ENCODE measurements at places on chromosomes 1 and 21.

GRCh38 chr1:77888781-77889642 is 588 bp downstream of the NEXN start:
- peak; percentile 4 for DNase-seq

GRCh38 chr1:191729742-191730141 is 428.5 kb upstream of the RGS18 start:
- DNase-seq, result no peak

GRCh38 chr1:229557913-229558414 is 543 bp downstream of the ABCB10 start:
- peak; percentile 35 for DNase-seq

DNA sequence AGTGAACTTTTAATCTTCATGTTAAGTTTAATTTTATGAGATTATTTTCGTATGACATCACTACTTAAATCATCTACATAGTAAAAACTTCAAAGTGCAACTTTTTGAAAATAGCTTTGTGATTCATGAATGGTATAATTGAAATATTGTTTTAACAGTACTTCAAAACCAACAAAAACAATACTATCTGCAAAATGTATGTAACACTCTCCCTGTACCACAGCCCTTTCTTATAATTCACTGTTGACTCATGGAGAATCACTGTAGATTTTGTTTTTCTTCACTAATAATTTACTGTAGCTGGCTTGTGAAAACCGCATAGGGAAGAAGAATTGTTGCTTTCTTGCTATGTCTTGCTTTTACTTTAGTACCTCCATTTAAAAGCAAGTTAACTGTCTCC is 301.4 kb upstream of the ADAMTS5 start:
- no peak for DNase-seq

- no peak for DNase-seq
Measured at GRCh38 chr1:9230869-9231533, 3.6 kb upstream of the H6PD start.

DNA sequence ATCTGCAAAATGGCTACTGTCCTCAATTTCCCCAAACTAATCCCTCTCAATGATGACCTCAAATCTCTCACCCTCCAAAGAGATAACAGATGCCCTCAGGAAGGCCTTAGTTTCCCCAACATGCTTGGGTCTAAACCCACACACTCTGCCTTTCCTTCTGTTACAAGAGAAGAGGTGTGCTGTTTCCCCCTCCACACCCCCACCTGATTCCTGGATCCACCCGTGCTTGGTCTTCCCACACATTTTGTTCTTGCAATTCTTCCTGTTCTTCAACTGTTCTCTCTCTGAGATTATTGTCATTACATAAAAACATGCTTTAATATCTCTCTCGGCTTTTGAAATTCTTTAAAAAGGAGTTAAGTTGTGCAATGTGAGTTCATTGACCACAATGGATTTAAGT is 5.7 kb upstream of the CBR3 start:
- no peak for DNase-seq

DNA sequence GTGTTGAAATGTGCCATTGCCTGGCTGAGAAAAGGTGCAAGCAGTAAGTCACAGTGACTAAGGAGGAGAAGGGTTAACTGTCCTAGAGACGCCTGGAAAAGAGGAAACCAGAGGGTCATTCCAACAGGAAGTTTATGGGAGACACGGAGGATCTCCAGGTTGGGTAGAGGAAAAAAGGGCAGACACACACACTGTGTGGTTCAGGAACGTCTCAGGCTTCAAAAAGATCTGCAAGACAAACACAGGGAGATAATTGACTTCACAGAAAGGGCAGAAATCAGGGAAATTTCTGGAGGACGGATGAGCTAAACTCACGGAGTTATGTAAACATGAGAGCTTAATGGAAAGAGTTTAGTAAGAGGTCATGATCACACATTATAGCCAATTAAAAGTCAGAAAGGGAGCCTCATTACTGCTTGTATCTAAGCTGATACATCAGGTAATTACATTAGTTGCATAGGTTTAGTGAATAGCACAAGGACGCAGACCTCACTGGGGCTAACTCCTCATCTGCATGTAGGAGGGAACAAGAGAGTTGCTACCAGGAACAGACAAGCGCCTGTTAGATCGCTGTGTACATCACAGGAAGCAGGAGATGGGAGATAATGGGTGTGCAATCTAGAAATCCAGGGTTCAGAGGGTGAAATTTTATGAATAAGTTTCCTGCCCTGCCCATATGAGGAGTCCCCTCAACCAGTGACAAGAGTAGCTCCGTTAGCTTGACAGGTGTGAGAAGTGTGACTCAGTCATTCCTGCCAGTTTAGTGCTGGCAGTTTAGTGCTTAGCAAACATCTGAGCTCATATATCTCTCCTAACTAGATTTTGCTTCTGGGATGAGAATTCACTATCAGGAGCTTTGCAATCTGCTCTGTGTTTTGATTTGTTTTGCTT is 96.6 kb upstream of the TNR start:
- peak; percentile 66 for DNase-seq

DNA sequence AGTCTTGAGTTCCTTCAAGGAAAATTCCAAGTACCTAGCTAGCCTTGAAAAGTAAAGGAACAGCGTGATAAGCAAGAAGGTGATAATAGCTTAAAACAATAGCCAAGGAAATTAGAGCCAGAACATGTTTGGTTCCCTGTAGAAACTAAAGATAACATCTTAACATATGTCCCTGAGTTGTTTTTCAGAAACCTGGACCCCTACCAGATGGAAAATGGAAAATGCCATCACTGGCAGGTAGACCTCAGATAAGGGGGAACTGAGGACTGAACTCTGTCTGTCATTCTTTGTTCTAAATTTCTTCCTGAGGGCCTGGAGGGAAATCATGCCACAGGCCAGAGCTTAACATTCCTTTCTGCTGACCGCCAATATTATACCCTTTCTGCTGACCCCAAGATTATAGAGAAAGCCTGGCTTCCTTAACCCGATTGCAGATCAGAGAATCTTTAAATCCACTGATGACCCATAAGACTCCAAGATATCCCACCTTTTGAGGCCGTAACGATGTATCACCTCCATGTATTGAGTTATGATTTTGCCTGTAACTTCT is 23.4 kb downstream of the CNIH3 start:
- DNase-seq, result no peak

DNA sequence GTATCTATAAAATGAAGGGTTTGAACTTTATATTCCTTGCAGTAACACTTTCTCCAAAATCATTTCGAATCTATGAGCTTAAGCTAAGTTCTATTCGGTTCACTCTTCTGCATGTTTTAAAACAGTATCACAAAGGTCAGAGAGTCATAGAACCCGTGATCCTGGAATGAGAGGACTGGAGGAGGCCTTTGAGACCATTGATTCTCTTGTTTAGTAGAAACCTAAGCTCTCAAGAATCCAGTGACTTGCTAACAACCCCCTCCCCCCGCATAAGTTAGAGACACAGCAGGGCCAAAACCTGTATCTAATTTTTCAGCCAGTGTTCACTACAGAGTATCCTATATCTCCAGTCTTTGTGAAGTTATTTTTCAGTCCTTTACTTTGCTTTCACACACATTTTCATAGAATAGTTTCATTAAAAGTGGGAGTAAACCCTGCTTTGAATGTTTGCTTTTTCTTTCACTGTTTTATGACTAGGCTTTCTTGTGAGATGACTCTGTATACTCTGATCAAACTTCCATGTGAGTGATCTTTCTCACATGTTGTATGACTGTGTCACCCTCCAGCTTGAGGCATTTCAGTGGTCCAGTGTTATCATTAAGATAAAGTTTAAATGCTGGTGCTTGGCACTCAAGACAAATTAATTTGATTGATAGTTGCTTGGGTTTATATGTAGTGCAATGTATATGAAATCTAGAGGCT is 275.4 kb upstream of the SGIP1 start:
- no peak for DNase-seq

Measured in SHP77 (cell line).